Activated T-helper 9 cell treated with anti-CD3 and anti-CD28 coated beads, Interleukin-2, amount 50 U/mL, for 16 hours (primary cell): ENCODE measurements at places on chromosomes 4 and X.

GRCh38 chr4:181566490-181566889 lies 676.7 kb upstream of the TENM3 start:
- DNase-seq, result no peak

GRCh38 chrX:39653691-39654090 lies 444.1 kb downstream of the BCOR start:
- no peak for DNase-seq

- no peak for DNase-seq
Observed at GRCh38 chrX:42524379-42524778, 253.6 kb downstream of the PPP1R2C start.

- DNase-seq, result no peak
Observed at GRCh38 chr4:80006935-80007744, 65.9 kb downstream of the ANTXR2 start.

GRCh38 chrX:110123331-110123782 lies 120.4 kb downstream of the TMEM164 start:
- no peak for DNase-seq
